Fibroblast of skin of left quadriceps (primary cell): ENCODE measurements at places on chromosomes 13 and 19.
A peak's percentile ranks its signal among the peaks of the same experiment; 100 is the strongest.

DNA sequence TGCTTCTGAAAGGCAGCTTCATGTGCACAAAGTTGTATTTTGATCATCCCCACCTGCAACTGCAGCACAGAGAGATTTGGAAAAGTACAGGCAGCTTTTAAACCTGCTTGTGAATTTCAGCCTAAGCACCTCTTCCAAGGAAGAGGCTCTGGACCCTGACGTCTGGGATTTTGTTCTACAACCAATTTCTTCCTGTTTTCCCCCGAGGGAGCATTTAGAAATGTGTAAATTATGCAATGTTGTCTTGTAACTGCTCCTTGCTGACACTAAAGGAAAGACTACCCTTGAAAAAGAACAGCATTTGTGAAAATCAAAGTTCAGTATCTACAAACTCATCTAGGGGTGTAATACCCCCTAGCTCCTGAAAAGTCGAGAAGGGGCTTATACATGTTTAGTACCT lies 15.4 kb downstream of the MED26 start:
- DNase-seq, result no peak

- DNase-seq, result no peak
Measured at GRCh38 chr13:40026174-40026585, 370.7 kb downstream of the COG6 start.

GRCh38 chr13:38944219-38944618 lies 46.4 kb downstream of the STOML3 start:
- DNase-seq, result no peak

GRCh38 chr19:7858109-7858770 lies 15.9 kb downstream of the PRR36 start:
- no peak for DNase-seq

GRCh38 chr13:19864024-19864745 lies 736 bp upstream of the ZMYM5 start:
- peak; percentile 44 for DNase-seq

GRCh38 chr13:23889615-23890607 lies 711 bp upstream of the MIPEP start:
- no peak for DNase-seq

DNA sequence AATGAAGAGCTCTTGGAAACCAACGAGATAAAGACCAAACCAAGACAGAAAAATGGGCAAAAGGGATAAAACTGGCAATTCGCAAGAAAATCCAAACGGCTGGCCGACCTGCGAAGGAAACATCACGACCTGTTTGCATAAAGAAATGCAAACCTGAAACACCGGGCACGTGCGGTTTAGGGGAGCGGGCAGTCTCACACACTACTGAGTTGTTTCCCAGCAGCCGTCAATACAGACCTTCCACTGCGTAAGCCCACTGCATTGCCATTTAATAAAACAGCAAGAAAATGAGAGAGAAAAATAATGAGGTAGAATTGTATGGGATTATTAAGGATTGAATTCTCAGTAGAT lies 642 bp upstream of the PEG3 start:
- DNase-seq, result no peak

DNA sequence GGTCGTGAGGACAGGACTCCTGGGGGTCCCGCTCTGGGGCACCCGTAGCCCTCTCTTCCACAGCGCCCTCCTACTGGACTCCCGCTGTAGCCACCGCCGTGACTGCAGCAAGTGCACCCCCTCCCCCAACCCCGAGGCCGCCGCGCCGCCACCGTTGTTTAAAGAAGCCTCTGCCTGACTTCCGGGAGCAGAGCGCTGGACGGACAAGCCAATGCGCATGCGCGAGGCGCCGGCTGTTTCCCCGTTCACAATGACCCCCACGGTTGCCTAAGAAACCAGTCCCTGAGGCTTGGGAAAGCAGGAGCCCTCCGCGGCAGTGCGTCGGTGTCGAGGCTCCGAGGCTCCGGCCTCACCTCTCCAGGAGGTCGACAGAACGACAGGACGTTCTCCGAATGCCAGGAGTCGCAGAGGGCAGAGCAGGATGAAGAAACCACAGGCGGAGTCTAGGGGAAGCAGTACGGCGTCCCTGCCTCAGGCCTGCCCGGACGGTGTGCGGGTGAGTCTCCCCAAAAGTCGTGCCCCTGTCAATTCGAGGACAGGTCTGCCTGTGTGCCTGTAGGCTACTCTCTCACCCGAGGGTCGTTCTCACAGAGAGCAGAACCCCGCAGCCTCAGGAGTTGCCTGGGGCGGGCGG lies 70.5 kb upstream of the ZNF420 start:
- peak; percentile 4 for DNase-seq

- no peak for DNase-seq
Measured at GRCh38 chr19:16883522-16883921, 5.3 kb upstream of the F2RL3 start.

GRCh38 chr19:41849067-41849466 lies 4.2 kb downstream of the DMRTC2 start:
- DNase-seq, result no peak

DNA sequence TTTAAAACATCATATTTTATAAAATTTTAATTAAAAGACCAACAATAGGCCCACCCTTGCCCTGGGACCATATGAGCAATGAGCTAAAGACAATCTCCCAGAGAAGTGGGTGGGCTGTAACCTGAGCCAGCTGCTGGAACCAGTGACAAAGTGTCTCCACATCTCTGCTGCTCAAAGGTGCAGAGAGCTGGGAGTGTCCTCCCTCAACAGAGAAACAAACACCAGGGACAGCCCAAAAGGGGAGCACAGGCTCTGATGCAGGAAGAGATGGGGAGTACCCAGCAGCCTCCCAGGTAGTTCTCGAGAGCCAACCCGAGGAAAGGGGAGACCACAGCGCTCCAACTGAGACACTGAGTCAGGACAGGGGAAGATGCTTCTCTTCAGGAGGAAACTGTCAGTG lies 39.1 kb downstream of the DOCK9 start:
- DNase-seq, result no peak

DNA sequence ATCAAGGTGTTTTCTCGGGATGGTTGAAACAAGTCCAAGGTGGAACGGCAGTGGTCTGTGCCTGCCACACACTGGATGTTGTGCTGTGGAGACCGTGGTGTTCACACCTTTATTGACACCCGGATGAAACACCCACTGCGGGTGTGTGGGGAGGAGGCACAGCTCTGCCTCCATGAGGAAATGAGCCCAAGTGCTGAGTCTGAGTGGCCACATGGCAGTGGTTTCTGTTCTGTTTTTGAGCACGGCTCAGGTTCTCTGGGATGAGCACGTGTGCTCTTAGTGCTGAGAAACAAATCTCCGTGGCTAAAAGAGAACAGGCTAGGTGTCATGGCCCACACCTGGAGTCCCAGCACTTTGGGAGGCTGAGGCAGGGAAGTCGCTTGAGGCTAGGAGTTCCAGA lies 29.5 kb downstream of the UPF1 start:
- DNase-seq, result no peak

- DNase-seq, result peak; percentile 26
Measured at GRCh38 chr13:49454388-49455006, 10.4 kb downstream of the SETDB2 start.

GRCh38 chr19:46981286-46981945 lies 38.2 kb upstream of the NPAS1 start:
- DNase-seq, result no peak

DNA sequence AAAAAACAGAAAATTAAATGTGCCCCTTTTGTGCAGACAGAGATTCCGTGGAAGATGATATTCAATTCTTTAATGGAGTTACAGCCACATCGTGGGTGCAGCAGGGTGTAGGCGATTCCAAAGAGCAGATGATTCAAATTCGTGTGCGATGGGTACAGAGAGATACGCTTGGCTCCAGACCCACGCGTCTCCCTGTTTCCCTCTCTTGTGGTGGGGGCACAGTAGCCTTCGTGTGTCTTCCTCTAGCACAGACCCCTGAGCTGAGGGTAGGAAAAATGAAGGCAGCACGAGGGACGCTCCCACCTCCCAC lies 4.8 kb downstream of the TSPAN16 start:
- DNase-seq, result no peak

- no peak for DNase-seq
Measured at GRCh38 chr19:6806488-6806887, 34.0 kb downstream of the VAV1 start.

- DNase-seq, result peak; percentile 98
Measured at GRCh38 chr13:43269037-43269481, 245.7 kb downstream of the DNAJC15 start.

DNA sequence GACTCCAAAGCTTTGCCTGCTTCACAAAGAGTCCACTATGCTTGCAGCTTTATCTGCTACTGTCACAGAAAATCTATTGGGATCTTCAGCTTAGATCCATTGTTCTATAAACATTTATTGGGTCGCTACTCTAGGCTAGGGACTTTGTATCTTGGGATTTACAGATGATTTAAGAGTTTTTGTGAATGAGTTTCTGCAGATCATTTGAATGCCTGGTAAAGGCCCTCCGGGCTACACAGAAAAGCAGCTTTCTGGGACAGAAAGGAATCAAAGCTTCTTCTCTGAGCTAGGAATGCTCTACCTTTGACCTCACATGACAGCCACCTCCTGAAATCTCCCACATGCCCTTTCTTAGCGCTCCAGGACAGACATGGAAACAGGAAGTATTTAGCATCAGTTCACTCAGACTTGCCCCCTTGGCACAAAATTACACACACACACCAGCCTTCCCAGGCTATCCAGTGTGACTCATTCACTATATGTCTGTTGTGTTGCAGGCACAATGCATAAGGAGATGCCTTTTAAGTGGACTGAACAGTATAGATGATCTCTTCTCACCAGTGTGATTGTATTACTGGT lies 492.4 kb downstream of the DACH1 start:
- DNase-seq, result no peak

DNA sequence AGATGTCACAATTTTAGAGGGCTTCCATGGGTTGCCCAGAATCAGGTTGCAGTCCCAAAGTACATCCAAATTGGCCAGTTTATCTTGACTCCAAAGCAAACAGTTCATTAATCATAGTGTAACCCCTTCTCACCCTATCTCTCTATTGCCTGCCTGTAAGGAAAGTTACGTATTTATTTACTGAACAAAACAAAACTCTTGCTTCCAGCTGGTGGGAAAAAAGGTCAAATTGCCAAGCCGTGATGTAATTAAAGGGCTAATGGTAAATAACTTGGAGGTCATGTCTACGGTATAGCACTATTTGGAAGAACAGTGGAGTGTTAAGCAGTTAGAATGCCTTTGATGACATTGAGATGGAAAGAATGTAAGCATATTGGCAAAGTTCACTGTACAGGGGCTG lies 214.0 kb downstream of the DLEU7 start:
- DNase-seq, result no peak

- DNase-seq, result no peak
Measured at GRCh38 chr13:92677571-92677970, 549.0 kb upstream of the GPC6 start.

DNA sequence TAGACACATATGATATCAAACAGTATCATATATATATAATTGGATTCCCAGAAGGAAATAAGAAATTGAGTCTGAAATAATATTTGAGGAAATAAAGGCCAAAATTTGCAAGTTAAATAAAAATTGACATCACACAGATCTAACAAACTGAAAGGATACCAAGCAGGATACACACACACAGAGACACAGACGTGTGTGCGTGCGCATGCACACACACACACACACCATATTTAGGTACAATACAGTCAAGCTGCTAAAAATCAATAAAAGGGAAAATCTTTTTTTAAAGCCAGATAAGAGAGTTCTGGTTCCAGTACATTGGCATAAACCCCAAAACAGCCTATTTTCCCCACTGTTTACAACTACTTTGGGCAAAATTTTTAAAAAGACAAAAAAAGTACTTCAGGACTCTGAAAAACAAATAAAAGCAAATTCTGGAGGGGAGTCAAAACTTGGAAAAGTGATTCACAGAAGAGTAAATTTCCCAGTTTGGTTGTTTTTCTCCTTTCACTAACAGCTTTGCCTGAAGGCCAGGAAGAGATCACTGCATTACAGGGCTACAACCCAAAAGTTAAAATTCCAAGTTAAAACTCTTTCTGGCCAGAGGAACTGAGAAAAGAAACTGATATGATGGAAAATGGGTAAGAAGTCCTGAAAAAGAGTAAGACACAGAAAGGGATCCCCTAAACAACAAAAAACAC lies 16.2 kb downstream of the MYCBP2 start:
- no peak for DNase-seq

GRCh38 chr13:105937451-105937850 lies 598.0 kb downstream of the EFNB2 start:
- no peak for DNase-seq

- DNase-seq, result no peak
Measured at GRCh38 chr19:1929021-1929742, 11.8 kb upstream of the CSNK1G2 start.

GRCh38 chr19:29193155-29193554 lies 19.8 kb downstream of the UQCRFS1 start:
- DNase-seq, result no peak

- DNase-seq, result no peak
Measured at GRCh38 chr19:13885826-13886365, 9.0 kb downstream of the NANOS3 start.

- DNase-seq, result peak; percentile 68
Measured at GRCh38 chr19:54191011-54191810, at the start of gene TSEN34. TSS of gene TSEN34 (plus strand) at chr19:54191308. CDS start at chr19:54191365, 57 bp downstream.

- no peak for DNase-seq
Measured at GRCh38 chr19:46000491-46001246, 5.4 kb downstream of the CCDC61 start.

GRCh38 chr13:25752957-25753551 lies 298.8 kb downstream of the SHISA2 start:
- peak; percentile 50 for DNase-seq

DNA sequence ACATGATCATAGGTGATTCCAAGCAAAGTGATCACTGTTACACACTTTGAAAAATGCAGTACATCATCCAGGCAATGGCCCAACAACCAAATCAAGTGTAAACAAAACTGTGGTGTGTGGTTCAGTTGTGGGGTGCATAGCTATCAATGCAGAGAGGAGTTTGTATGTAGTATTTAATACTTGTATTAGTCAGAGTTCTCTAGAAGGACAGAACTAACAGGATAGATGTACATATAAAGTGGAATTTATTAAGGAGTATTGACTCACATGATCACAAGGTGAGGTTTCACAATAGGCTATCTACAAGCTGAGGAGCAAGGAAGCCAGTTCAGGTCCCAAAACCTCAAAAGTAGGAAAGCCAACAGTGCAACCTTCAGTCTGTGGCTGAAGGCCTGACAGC lies 249.3 kb upstream of the HTR2A start:
- peak; percentile 34 for DNase-seq

DNA sequence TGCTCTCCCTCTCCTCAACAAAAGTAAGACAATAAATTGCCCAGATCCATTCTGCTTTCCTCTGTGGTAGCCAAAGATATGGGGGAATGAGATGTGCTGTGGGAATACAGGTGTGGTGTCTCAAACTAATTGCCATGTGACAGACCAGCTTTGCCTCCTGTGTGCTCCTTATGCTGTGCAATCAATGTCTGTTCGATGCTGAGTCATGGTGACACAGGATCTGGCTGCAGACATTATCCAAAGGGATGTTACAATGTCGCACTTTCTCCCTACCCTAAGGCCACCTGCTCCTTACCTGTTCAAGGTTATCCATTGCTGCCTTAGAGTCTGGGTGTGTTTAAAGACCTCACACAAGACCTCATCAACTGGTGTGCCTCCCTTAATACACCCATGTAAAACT lies 32.5 kb downstream of the FGF14 start:
- DNase-seq, result no peak

DNA sequence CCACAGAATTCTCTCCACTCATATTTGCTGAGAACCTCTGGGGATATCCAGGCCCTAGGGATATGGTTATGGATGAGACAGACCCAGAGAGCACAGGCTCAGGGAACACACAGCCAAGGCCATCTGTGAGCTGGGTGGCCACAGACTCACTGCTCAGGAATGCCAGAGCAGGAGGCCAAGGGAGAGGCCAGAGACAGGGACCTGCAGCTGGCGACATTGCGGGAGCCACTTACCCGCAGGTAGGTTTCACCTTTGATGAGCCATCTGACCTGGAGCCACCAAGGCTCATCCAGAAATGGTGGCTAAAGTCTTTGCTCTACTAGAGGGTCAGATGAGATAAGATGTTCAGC lies 29.4 kb downstream of the CCNE1 start:
- no peak for DNase-seq
